ENCODE measurements at places on chromosomes 1 and 21. TPM values are rescaled to one million over a fixed set of nuclear protein-coding genes. Genes with fewer than 3 reads are reported as not detected.

GRCh38 chr1:113786069-113786468 is 26.2 kb downstream of the RSBN1 start:
- no peak for DNase-seq

- no peak for DNase-seq
Observed at GRCh38 chr1:221783437-221783836, 41.5 kb upstream of the DUSP10 start.

- DNase-seq = no peak
Observed at GRCh38 chr1:34406377-34406776, 229.7 kb downstream of the C1orf94 start.

UTS2 gene
- total RNA-seq = not detected

PYGO2 gene
- total RNA-seq = 18.0 TPM

DNA sequence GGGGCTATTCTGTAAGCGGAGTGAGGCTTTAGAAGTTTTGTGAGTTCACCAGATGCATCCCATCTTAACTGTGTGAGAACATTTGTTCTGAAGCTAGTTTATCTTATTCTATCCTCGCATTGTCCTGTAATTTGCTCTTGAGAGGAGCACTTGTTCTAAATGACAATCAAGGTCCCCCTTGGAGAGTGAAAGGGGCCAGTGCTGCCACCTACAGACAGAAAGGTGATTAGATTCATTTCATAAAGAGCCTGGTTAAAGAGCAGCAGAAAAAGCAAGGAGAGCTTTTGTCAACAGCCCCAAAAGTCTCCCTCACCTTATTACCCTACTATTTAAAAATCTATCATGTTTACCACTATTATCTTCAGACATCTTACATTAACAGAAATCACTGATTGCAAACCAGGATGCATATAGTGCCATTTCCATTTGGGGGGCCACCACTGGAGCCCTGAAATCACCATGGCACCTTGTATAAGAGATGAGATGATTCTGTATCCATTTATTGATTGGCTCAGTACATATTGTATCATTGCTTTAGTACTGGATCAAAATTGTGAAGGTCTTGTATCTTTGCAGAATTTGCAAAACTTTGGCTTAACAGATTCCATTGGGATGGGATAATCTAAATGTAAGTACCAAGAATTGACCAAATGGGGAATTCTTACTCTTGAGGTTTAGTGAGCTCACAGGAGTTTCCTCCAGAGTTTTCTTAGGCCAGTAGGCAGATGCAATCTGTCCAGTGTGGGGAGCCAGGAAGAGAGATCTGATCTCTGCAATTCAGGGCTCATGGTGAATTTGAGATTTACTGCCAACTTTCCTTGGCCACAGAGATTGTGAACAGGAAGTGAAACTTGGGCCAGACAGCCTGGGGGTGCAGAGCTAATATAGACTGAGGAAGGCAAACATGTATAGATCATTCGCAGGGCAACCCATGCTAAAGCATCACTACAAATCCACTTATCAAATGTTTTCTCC is 64.3 kb upstream of the TRABD2B start:
- peak; percentile 46 for DNase-seq

LEFTY1 gene
- not detected for total RNA-seq

CR2 gene
- 0.02 TPM for total RNA-seq

- no peak for DNase-seq
Observed at GRCh38 chr1:8517661-8518489, 200.0 kb downstream of the SLC45A1 start.

GRCh38 chr1:1124786-1125642 is 9.1 kb upstream of the C1orf159 start:
- DNase-seq = no peak

DNA sequence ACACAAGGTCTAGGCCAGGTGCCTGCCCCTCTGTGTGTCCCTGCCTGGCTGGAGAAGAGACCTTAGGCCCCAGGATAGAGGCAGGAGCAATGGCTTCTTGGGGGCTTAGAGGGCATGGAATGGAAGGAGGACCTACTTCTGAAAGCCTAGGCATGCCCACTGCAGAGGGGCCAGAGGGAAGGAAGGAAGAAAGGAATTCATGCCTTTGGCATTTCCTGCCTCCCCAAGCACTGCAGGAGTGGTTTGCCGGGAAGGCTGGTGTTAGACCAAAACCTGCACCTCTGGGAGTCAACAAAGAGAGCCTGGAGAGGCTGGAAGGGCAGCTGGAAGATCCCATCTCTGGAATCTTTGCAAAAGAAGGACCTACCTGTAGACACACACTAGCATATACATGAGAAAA is 50.7 kb upstream of the KCNE2 start:
- DNase-seq = no peak

DNA sequence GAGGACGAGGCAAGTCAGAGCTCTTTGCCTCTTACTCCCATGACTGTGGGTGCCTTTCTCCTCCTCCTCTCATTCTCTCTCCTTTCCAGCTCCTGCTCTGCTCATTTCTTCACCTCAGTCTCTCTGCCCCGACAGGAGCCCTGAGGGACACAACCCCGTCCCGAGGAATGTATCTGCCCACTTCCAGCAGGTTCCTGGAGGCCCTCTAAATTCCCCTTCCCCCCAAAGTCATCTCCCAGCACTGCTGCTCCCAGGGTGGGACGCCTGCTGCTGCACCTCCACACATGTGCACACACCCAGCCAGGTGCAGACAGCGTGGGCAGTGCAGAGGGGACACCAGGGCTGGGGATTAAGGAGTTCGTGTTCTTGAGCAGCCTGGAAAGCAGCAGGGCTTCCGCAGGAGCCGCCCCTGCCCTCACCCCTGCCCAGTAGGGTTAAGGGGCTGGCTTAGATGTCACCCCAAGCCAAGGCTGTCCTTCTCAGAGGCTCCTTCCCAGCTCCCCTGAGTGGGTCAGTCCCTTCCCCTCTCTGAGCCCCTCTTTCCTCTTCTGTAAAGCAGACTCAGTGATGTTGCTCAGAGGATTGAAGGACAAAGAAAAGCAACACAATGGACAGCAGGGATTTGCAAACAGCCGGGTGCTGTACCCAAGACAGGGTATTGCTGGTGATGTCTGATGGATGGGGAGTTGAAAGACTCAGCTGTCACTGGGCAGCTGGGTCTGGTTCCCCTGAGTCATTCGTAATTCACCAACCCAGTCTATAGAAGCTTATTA is 346.0 kb downstream of the MATN1 start:
- DNase-seq = no peak

KRTAP21-2 gene
- total RNA-seq = not detected

NPR1 gene
- not detected for total RNA-seq

DNA sequence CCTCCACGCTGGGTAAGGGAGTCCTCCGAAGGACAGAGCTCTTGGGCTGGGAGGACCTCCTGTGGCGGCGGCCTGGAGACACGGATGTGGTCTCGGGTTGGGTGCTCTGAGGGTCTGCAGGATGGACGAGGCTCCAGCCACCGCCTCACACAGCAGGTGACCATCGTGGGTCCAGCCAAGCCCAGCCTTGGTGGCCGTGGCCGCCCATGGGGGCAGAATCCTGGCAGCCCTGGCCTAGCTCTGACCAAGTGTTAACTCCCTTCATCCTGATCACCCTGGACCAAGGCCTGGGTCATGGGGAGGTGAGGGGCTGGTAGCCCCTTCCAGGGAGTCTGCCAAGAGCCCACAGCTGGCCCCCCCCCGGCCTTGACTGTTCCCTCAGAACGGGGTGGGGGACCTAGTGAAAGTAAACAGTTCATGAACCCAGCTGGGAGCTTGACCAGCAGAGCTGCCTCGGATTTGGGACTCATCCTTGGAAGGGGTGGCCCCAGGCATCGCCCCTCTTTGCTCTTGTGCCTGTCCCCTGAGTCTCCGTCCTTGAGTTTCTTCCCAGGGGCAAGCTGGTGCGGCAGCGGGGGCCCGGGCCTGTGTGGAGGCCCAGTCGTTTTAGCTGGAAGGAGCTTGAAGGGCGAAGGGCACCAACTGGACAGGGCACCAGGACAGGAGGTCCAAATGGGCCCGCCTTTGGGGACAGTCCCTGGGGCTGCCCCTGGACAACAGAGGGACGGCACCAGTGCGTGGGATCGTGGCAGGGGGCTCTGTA is 17.8 kb downstream of the ARHGEF16 start:
- DNase-seq = no peak

- DNase-seq = peak; percentile 84
Observed at GRCh38 chr1:11681071-11681771, at the start of gene MAD2L2. MAD2L2 (minus strand) TSS chr1:11681148; CDS start chr1:11680601, 547 bp downstream.

NEGR1 gene
- total RNA-seq = 1.8 TPM

- peak; percentile 66 for DNase-seq
Observed at GRCh38 chr21:31135531-31136184, 97.4 kb upstream of the KRTAP19-8 start.

- DNase-seq = no peak
Observed at GRCh38 chr1:180614730-180615129, 17.1 kb upstream of the XPR1 start.

GRCh38 chr1:97634758-97635157 is 286.1 kb downstream of the DPYD start:
- DNase-seq = no peak

DNA sequence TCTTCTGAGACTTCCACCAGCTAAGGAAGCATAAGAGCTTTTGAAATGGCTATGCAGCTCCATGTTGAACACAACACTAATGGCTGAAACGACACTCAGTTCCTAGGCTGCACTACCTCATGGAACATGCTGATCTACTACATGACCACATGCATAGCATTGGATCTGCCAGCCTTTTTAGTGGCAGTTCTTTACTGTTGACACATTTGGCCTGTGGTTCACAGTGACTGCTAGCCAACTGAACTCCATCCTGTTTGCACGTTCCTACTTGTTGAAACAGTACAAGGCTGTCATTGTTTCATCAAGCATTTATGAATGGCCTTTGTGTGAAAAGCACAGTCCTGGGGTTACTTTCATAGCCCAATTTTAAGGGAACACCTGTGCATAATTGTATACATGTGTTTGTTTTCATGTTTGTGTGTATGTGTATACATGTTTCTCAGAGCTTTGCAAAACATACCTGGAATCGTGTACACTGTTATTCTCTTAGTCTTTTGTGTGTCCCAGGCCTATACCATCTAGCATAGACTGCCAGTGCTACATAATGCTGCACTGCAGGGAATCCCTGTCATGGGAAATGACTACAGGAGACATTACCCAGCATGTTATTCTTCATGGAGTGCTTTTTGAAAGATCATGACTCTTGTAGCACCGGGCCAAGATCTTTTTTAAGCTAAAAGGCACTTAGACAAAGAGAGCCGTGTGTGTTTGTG is 179.6 kb upstream of the ESRRG start:
- DNase-seq = peak; percentile 7

All from H4 (cell line).